Activated CD4-positive, alpha-beta memory T cell treated with anti-CD3 and anti-CD28 coated beads for 36 hours (primary cell): ENCODE measurements at places on chromosomes 5 and 9. TPM values are rescaled to one million over a fixed set of nuclear protein-coding genes. Genes with fewer than 3 reads are reported as not detected.

DNA sequence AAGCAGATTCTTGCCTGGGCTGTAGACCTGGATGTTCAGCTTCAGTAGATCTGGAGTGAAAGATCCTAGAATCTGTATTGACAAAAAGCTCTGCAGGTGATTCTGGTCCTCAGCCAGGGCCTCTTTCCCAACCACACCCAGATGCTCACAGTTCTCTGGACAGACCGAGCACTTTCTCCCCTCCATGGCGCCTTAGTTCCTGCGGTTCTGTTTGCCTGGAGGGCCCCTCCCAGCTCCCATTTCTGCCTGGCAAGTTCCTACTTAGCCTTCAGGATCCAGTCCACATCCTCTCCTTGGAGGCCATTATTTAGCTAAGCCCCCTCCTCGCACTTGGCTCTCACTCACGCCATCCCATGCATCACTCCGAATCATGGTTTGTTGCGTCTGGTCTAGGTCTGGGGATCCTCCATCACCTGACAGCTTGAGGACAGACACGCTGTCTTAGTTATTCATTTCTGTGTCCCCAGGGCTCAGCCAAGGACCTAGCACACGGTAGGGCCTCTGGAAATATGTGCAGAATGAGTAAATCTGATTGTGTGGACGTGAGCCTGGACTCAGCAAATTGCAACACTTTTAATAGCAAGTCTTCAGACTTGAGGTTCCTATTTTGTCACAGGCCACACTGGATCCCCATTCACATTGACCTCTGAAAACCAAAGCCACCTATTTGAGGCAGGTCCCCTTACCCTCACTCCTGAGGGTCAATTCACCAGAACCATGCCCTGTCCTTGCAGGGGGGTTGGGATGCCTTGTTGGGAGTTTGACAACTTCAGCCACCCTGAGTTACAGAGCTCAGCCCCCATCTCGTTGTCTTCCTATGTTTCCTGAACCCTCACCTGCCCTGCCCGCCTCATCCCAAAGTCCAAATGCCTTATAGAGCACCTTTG, 50.7 kb downstream of the COL15A1 start:
- H3K4me3 ChIP-seq = no peak overlapping the region
- H3K4me1 ChIP-seq = peaks cover 16% of the 10 kb centered on the region
- no peaks in the 10 kb centered on the region for H3K36me3 ChIP-seq
- peaks cover 8% of the 10 kb centered on the region for H3K27me3 ChIP-seq
- DNase-seq = peak; percentile 4

DNA sequence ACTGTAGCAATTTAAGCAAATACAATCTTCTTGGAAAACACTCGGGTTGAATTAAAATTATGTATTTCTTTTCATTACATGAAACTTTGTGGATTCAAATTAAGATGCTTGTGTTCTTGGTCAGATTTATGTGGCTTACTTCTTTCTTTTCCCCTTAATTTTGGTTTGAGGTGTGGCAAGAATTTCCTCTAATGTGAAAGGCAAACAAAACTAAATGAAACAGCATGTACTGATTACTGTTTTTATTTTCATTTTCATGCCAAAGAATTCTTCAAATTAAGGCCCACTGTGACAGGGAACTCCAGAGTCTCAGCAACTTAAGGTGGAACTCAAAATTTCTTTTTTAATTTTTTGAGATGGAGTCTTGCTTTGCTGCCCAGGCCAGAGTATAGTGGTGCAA, at the start of gene OMD:
OMD (minus strand) TSS at position 132 of the 400 bp plus-strand sequence. CDS start 6,913 bp downstream, outside the sequence.
- no peak within 1 kb of the TSS for H3K27ac ChIP-seq
- no peaks in the 10 kb centered on the region for H3K27me3 ChIP-seq
- no peak within 1 kb of the TSS for H3K4me3 ChIP-seq
- H3K4me1 ChIP-seq = no peaks in the 10 kb centered on the region

GRCh38 chr5:149827546-149827945, 97.4 kb downstream of the PPARGC1B start:
- H3K4me1 ChIP-seq = peaks cover 5% of the 10 kb centered on the region
- H3K4me3 ChIP-seq = no peak overlapping the region
- H3K27ac ChIP-seq = no peak overlapping the region

DNA sequence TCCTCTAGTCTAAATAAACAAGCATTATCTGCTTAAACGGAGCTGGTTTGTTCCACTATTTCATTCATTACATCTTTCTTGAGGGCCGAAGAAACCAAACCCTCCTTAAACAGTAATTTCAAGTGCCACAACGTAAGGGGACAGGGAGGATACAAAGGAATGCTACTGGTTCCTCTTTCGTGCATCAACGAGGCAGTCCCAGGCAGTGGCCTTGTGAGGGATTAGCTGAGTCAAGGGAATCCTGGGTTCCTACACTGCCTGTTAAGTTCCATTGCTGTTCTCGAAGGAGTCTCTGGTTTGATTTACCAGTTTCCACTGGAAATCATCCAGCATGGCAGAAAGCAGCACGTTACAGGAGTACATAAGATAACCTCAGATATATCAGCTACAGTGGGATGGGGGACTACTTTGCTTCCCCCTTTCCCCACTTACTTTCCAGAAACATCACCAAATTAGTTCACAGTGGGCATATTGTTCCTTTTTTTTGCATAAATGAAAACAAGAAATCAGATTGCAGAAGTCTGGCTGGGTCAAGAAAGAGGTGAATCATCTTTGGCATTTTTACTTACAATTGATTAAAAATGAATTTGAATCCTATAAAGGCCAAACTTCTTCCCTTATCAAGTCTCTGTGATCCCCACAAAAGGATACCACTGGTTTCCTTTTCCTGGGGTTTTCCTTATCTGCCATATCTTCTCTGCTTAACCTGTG, 2.5 kb upstream of the RANBP3L start:
- H3K27ac ChIP-seq = no peak overlapping the region
- peaks cover 5% of the 10 kb centered on the region for H3K4me1 ChIP-seq
- H3K27me3 ChIP-seq = peaks cover 3% of the 10 kb centered on the region
- no peak overlapping the region for H3K4me3 ChIP-seq

The SOHLH1 gene
- total RNA-seq = not detected

The AGXT2 gene
- not detected for total RNA-seq

The C9orf43 gene
- 0.81 TPM for total RNA-seq

The SPINK13 gene
- not detected for total RNA-seq

The PSD2 gene
- not detected for total RNA-seq

The GRK6 gene
- total RNA-seq = 178 TPM

The TMEM232 gene
- total RNA-seq = 0.74 TPM

The TTLL11 gene
- total RNA-seq = 0.97 TPM
